Effector CD8-positive, alpha-beta T cell (primary cell): ENCODE measurements at places on chromosomes 4 and X.

DNA sequence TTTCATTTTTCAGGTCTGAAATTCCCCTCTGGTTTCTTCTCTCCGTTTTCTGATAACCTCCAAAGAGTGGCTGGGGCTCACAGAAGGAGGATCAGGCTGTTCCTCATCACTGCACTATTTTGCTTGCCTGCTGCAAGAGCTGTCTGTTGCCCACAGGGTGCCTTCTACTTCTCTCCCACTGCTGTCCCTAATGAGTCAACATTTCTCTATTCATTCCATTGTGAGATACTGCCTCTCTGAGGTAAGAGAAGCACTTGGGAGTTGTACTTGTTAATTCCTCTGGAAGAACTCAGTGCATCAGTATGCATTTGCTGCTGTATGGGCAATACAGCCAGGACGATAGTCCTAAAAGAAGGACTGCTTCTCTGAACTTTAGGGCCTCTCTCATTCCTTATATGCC lies 34.8 kb downstream of the CT47B1 start:
- no peak for DNase-seq

- DNase-seq = no peak
These were observed 70.2 kb downstream of the TMEM165 start for GRCh38 chr4:55466001-55466400.

- no peak for DNase-seq
These were observed 12.8 kb upstream of the STBD1 start for GRCh38 chr4:76293772-76294171.

DNA sequence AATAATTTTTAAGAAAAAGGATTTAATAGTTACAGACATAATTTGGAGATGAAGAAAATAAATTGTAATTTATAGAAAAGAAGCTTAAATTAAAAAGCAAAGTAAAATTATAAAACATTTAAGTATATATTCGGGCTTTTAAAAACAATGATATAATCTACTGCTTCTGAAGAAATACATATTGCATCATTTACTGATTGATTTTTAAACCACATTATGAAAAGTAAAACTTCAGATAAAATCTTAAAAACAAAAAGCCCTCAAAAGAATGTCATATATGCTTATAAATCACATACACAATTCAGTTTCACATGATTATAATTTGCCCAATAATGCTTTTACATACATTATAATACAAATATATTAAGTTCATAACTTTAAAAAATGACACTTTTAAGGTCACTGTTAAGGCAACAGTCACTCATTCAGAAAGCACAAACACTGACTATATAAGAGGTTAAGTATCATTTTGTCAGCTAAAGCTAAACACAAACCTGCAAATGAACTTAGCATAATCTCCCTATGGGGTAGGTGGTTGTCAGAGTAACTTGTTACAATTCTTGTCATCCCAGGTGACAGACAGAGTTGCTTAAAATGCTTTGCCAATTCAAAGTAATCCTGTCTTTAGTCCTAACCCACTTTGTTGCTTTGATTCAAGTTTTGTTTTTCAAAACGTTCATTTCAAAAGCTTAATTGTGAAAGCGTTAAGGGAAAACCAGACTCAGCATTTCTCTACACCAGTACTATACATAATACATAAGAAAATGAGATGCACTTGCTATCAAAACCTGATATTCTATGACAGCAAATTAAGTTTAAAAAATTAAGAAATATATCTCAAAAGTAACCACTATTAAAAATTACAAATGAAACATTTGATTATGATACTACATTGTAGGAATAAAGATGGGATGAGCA lies 90.6 kb upstream of the MAB21L2 start:
- no peak for DNase-seq

DNA sequence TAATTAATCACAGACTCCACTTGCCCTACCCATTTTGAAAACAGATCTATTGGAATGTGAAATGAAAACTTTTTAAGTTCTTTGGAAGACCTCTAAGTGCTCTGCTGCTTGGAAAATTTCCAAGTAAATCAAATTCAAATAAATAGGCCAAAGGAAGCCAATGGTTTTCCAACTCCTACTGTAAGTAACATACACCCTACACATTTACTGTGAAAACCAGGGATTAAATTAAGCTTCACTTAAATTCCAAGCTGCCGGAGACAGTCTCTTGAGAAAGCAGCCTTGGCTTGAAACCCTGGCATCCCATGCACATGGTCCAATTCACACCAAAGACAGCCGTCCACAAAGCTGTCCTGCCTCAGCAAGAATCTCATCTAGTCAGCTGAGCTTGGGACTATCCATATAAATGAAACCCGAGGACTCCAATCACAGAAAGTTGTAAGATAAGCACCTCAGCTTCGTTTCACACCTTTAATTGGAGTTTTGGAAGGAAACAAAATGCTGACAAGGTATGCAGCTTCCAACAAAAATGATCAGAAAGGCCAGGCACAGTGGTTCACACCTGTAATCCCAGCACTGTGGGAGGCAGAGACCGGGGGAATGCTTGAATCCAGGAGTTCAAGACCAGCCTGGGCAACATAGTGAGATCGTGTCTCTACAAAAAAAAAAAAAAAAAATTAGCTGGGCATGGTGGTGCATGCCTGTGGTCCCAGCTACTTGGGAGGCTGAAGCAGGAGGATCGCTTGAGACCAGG lies 88.6 kb downstream of the APBB2 start:
- DNase-seq = no peak

GRCh38 chrX:14899607-14900006 lies 26.4 kb downstream of the MOSPD2 start:
- no peak for DNase-seq

DNA sequence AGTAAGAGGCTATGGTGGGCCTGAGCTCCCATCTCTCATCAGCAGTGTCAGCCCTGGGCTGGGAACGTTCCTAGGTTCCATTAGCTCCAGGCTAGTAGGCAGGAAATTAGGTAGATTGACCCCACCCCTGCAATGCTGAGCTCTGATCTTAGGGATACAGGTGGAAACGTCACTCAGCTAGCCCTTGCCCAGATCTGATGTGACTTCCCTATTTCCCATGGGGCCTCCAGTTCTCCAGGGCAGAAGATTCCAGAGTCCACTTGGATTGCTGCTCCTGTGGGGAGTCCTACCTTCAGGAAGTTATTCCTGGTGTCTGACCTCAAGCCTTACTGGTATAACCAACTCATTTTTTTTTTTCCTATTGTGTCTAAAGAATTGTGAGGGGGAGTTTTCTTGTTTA lies 81.1 kb downstream of the EFNB1 start:
- DNase-seq = no peak

- DNase-seq = peak; percentile 32
These were observed 441.7 kb upstream of the RASGEF1B start for GRCh38 chr4:81913427-81913879.

GRCh38 chrX:23797371-23798128 lies 14.6 kb downstream of the SAT1 start:
- DNase-seq = no peak

GRCh38 chr4:176298664-176299063 lies 21.1 kb upstream of the SPCS3 start:
- no peak for DNase-seq

DNA sequence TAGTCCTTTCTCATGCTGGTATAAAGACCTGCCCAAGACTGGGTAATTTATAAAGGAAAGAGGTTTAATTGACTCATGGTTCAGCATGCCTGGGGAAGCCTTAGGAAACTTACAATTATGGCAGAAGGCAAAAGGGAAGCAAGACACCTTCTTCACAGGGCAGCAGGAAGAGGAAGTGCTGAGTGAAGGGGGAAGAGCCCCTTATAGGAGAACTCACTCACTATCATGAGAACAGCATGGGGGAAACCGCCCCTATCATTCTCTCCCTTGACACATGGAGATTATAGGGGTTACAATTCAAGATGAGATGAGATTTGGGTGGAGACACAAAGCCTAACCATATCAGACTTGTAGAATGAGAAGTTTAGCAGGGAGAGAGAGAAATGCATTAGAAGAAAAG lies 373.3 kb upstream of the DIAPH2 start:
- DNase-seq = no peak

DNA sequence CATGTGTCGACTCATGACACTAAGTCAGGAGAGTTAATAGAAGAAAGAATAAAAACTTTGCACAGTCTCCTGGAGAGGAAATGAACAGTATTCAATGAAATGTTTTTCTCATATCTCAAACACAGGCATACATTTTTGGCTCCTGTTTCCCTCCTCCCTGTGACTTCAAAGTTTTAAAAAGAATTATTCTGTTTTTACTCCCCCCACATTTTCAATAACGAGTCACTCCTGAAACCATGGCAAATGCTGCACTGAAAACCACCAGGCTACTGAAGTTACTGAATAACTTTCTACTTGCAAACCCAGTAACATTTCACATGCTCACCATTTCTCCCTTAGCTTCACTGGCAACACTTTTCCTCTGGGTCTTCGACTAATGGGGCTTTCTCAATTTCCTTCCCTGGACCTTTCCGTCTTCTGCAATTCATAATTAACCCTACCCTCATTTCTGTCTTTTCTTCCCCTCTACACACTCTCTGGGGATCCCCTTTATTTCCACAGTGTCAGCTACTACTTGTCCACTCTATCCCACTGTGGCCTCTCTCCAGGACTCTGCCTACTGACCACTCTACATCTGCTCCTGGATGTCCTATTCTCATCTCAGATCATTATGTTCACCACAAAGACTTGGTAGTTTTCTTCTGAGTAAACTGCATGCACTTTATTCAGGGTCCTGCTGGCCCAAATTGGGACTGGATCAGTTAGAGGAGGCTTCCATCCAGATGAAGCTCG lies 225.8 kb upstream of the ETNPPL start:
- DNase-seq = no peak

GRCh38 chr4:177185151-177185550 lies 124.5 kb upstream of the NEIL3 start:
- no peak for DNase-seq

- DNase-seq = no peak
These were observed 494.6 kb upstream of the ATOH1 start for GRCh38 chr4:93334003-93334402.

DNA sequence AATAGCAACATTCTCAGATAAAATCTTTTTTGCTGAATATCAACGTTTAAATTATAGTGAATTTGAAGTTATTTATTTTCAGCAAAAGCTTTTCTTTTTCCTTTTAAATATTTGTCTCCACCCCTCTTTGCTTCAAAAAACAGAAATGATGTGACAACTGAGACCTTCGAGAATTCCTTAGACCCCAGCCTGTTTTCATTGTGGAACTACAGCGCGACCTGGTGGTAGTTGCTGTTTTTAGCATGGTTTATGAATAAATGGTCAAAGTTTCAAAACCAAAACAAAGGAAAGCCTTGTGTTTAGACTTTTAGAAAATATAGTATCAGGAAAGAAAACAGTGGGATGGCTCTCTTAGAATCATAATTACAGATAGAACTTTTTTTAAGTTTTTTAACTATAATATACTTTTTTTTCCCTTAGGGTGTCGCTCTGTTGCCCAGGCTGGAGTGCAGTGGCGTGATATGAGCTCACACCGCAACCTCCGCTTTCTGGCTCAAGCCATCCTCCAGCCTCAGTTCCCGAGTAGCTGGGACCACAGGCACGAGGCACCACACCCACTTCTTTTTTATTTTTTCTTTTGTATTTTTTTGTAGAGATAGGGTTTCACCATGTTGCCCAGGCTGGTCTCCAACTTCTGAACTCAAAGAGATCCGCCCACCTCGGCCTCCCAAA lies 26.8 kb upstream of the TMEM184C start:
- DNase-seq = peak; percentile 1

DNA sequence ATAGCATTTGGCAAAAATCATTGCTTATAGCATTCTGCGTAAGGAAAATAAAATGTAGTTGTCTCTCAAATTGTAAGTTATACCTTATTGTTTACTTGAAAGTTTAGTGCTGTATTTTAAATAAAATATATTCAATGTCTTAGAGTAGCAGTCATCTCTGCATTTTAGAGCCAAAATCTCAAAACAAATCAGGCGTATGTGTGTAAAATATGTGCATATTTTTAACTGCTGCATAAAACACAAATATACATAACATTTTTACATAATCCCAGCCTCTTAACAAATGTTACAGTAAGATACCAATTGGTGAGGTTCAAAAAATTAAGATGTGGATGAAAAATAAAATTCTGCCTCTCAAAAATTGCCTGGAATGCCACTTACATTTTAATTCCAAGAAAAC lies 145.8 kb upstream of the AGA start:
- DNase-seq = no peak

DNA sequence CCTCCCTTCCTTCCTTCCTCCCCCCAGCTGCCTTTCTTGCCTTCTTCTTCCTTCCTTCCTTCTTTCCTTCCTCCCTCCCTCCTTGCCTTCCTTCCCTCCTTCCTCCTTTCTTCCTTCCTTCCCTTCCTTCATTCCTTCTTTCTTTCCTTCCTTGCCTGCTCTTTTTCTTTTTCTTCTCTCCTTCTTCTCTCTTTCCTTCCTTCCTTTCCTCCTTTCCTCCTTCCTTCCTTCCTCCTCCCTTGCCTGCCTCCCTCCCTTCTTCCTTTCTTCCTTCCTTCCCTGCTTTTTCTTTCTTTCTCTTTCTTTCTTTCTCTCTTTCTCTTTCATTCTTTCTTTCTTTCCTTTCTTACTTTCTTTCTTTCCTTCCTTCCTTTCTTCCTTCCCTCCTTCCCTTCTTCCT lies 49.1 kb downstream of the STK32B start:
- DNase-seq = no peak

GRCh38 chrX:79065696-79066095 lies 78.8 kb upstream of the GPR174 start:
- no peak for DNase-seq

DNA sequence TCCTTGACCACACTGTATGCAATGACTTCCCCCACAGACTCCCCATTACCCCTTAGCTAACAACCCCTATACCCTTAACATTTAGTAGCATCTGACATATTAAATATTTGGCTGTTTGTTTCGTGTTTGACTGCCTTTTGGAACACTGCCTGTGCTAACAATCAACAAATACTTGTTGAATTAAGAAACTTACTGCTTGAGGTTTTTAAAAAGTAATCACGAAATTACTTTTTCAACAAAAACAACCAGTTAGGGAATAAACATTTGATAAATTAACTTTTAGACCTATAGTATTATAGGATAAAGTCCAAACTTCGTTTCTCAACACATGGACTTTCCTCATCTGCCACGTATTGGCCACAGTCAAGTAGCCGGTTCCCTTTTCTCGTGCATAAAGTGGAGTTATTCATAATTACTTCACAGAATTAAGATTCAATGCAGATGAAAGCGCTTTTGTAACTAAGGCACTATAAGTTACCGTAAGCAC lies 555 bp upstream of the ELMOD2 start:
- no peak for DNase-seq

DNA sequence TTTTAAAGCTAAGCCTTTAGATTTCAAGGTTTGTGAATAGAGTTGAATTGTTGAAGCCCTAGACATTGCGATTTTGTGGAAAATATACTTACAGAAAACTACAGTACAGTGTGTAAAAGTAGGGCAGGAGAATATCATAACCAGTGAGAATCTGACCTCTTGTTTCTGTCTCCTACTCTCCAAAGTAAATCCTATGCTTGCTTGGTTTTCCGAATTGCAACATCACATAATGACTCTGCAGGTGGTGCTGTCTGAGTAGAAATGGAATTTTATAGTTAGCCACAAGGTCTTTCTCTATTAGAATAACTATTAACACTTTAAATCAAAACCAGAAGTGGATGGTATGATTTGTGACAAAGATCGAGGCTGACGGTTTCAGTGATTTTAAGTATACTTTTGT lies 505.6 kb downstream of the RAPGEF2 start:
- DNase-seq = no peak

GRCh38 chr4:78518561-78518960 lies 33.0 kb upstream of the ANXA3 start:
- DNase-seq = no peak

- DNase-seq = no peak
These were observed 113.4 kb downstream of the SCLT1 start for GRCh38 chr4:128979934-128980333.
